ENCODE measurements at places on chromosomes 5 and 9. TPM values are rescaled to one million over a fixed set of nuclear protein-coding genes. Genes with fewer than 3 reads are reported as not detected.

Gene TMEM174
- total RNA-seq = not detected

- no peak for DNase-seq
These were observed 48.9 kb upstream of the CACNA1B start for GRCh38 chr9:137828527-137829259.

DNA sequence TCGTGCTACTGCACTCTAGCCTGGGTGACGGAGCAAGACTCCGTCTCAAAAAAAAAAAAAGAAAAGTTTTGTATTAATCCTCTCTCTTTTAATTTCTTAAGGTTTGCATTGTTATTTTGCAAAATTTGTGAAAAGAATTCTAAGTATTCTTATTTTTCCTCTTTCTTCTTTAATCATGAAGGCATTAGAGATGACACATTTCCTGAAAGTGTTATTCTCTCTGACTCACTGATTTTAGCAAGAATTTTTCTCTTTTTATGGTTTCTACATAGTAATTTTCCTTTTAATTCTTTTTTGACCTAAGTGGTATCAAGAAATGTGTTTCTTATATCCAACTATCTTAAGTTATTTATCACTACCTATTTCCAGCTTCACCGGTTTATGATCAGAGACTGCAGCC lies 78.0 kb downstream of the NSUN2 start:
- no peak for DNase-seq

DNA sequence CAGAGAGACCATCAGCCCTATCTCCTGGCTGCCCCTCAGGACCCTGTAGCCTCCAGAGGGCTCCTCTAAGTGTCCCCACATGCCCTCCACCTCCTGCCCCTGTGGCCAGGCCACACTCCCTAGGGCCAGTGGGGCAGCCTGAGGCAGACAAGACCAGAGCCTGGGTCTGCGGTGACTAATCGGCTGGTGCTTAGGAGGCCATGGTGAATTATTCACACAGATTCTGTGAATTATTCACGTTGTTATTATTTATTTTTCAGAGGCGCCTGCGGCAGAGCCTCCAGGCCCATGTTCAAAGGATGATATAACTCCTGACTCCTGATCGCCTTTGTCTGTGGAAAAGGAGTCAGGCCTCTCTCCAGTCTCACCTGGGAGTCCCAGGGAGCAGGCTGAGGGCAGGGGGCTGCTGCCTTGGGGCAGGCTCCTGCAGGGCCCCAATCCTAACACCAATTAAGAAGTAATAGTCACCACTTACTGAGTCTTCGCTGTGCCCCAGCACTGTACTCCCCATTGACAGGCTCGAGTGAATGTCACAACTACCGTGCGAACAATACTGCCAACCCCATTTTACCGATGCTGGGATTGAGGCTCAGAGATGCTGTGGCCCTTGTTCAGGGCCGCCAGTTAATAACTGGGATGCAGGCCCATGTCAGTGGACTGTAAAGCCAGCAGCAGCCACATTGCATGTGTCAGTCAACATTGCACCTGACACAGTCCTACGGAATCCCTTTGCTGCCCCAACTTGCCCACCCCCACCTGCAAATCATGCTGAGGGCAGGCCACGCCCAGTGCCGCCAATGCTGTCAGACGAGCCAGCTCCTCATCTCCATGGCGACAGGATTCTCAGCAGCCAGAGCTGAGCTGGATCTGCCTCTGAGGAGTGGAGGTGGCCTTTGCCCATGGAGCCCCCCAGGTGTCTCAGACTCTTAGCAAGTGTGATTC lies 94.9 kb downstream of the PCDH1 start:
- DNase-seq = no peak

- DNase-seq = peak; percentile 49
These were observed 267.9 kb upstream of the PDE4D start for GRCh38 chr5:60161340-60161934.

Gene C5orf63
- total RNA-seq = not detected

Gene C9orf50
- not detected for total RNA-seq

DNA sequence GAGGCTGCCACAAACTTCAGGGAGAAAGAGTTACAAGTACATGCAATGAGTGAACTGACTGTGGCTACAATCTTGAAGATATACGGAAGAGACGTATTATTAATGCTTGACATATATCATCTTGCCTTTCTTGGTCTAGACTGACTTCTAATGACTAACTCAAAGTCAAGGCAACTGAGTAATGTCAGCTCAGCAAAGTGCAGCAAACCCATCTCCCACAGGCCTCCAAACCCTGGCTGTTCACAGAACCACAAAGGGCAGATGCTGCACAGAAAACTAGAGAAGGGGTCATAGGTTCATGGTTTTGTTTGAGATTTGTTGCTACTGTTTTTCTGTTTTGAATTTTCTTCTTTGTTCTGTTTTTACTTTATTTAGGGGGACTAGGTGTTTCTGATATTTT lies 21.0 kb downstream of the IL7R start:
- DNase-seq = no peak

- no peak for DNase-seq
These were observed 103.3 kb upstream of the HMHB1 start for GRCh38 chr5:143708672-143709071.

Gene SPATA31D1
- total RNA-seq = not detected

- no peak for DNase-seq
These were observed 69.5 kb upstream of the IER5L start for GRCh38 chr9:129247285-129248153.

DNA sequence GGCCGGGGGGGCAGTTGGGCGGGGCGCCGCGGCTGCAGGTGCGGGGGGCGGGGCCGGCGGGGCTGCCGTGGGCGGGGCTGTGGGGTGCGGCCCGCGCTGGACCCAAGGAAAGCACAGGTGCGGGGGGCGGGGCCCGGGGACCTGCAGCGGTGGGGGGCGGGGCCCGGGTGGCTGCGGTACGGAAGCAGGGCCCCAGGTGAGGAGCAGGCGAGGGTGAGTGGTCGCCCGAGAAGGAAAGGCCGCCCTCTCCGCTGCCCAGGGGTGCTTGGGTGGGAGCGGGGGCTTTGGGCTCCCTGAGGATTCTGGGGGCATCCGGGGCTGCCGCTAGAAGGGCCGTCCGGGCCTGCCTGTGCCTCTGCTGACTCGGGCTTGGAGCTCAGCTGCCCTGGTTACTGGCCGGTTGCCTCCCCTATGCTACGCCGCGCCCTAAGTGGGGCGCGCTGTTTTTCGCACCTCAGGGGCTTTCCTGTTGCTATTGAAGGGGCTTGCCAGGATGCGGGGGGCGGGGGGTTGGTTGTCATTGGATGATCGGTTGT lies 767 bp downstream of the RALGPS1 start:
- no peak for DNase-seq

Gene TPD52L3
- total RNA-seq = not detected

Gene CATSPER3
- 0.08 TPM for total RNA-seq

DNA sequence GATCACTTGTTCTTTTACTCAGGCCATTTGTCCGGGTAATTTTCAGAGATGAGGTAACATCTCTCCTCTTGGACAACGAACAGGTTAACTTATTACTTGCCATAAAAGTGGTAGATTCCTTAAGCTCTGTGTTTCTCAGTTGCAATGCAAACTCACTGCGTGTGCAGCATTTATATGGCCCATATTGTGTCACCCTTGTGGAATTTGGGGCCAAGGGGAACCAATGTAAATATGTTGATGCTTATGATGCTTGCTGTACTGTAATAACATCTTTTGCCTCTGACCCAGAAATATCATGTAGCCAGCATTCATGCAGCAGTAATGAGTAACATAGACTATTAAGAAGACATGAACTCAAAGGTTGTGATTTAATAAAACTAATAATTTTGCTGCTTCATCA lies 175.8 kb downstream of the ADAMTS6 start:
- no peak for DNase-seq

Gene FCN1
- not detected for total RNA-seq

- no peak for DNase-seq
These were observed 8.6 kb downstream of the CACFD1 start for GRCh38 chr9:133468374-133468773.

GRCh38 chr5:157680239-157680638 lies 8.9 kb downstream of the C5orf52 start:
- DNase-seq = no peak

GRCh38 chr9:112162621-112163413 lies 12.3 kb downstream of the SUSD1 start:
- DNase-seq = no peak

DNA sequence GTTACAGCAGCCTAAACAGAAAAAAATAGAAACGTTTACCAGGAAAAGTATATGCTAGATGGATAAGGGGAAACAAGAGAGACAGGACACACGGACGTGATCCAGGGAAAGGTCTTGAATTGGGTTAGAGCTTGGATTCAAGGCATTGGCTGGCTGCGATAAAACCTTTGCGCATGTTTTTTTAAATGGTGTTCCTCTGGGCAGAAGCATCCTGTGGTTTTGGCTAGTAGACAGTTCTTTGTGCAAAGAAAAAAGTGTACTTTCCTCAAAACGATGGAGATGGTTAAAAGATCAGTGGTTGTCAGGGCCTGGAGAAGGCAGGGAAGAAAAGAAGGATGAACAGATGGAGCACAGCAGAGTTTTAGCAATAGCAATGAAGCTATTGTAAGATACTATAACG lies 37.5 kb upstream of the LIFR start:
- DNase-seq = no peak

- DNase-seq = no peak
These were observed 742 bp upstream of the WNK2 start for GRCh38 chr9:93183131-93183662.

GRCh38 chr5:143063175-143063970 lies 293.2 kb downstream of the ARHGAP26 start:
- DNase-seq = no peak

DNA sequence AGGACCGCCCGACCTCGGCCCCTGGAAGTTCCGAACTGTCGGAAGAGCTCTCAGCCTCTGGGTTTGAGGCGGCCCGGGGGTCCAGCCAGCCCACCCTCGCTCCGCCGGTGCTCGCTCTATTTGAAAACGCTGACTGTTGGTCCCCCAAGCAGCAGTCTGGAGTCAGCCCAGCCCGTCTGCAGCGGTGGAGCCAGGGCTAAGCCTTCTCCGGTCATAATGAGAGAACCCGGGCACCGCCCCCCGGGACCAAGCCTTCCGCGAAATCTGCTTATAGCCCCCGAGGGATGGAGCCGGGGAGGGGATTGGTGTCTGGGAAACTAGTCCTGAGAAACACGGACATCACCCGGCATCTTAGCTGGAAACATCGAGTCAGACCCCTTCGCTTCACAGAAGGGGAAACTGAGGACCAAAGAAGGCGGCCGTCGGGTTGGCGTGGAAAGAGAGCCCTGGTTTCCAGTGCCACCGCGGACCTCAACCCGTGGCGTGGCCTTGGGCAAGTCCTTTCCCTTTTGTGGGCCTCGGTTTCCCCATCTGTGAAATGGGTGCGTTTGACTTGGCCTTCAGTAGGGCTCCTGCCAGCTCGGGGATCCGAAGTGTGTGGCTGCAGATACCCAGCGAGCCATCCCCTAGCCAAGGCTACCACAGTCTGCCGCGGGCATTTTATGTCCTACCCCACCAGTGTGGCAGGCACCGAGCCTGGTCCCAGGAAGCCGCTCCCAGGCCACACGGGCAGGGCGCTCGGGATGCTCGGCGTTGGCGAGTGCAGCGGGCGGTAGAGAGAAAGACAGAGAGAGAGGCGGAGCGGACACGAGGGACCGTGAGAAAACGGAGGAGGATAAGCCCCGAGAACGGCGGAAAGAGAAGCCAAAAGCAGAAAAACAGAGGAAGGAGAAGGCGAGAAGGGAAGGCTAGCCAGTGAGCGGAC lies 857 bp downstream of the ADAM19 start:
- DNase-seq = no peak

Gene FOXD4L6
- not detected for total RNA-seq

DNA sequence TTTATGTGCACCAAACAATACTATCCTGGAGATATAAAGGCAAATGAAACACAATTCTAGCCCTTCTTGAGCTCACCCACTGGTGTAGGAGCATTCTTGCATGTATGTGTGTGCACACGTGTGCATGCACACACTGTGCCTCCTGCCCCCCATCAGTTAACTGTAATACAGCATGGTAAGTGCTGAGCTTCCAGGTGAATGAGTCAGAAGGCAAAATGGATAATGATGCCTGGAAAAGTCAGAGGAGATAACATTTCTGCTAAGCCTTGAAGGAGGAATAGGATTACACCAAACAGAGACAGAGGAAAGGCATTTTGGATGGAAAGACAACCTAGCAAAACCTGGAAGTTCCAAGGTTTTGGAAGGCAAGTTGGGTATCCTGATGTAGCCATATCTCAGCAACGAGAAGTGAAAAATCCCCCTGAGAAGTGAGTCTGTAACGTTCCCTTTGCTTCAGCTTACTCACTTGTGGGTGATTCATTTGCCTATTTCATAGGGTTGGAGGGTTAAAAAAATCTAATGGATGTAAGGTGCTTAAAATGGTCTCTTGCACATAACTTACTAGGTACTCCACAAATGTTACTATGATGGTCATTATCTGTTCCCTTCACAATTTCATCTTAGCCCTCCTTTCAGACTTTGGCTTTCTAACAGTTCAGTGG lies 101.4 kb upstream of the STC2 start:
- DNase-seq = no peak

- DNase-seq = no peak
These were observed 124.0 kb downstream of the RGS3 start for GRCh38 chr9:113587471-113588031.

DNA sequence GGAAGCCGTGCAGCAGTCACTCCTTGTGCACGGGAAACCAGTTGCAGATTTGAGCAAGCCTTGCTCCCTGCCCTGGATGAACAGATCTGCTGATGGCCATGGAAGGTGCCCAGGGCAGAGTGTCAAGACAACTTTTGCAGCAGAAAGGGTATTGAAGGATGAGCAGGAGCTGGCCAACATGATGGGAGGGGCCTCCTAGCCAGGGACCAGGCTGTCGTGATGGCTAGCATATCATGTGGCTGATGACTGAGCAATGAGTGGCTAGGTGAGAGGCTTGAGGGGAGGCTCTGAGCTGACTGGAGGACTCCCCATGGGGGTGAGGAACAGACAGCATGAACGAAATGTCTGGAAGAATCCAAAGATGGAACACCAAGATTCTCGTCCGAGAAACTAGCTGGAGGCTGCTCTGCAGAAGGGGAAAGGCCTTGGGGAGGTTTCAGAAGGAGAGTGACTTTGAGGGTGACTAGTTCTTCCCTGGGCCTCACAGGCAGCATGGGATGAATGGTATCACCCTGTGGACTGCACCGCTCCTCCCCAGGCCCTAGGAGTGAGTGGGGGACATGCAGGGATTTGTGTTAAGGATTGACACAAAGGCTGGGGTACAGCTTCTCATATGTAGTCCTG lies 18.5 kb downstream of the PPARGC1B start:
- DNase-seq = no peak

Gene ZNF367
- total RNA-seq = 9.9 TPM

DNA sequence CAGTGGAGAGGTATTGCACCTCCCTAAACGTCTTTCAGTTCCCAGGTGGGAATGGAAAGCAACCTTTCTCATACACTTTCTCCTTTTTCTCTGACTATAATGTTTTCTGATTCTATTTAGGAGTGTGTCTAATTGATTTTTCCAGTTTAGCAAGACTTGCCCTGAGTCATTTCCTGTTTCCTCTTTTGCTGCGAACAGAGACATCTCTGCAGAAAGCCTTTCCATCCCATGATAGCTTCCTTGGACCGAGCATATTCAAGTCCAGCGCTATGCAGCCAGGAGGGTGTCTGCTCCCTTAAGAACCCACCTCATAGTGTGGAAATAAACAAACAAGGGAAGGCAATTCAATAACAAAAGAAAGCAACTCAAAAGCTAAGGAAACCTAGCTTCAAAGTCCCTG lies 60.0 kb upstream of the CDH6 start:
- DNase-seq = peak; percentile 73

Gene QRFP
- total RNA-seq = not detected

Data from H4 (cell line).